ENCODE measurements at places on chromosomes 4 and X. TPM values are rescaled to one million over a fixed set of nuclear protein-coding genes. Genes with fewer than 3 reads are reported as not detected.

Gene BBS12
- 6.7 TPM for polyA plus RNA-seq

Gene NLGN4X
- 1.5 TPM for polyA plus RNA-seq

Gene UGT8
- 11.5 TPM for polyA plus RNA-seq

Gene NAA15
- 32.2 TPM for polyA plus RNA-seq

- DNase-seq: no peak
These were observed 180.3 kb upstream of the KLHL4 start for GRCh38 chrX:87337267-87337666.

DNA sequence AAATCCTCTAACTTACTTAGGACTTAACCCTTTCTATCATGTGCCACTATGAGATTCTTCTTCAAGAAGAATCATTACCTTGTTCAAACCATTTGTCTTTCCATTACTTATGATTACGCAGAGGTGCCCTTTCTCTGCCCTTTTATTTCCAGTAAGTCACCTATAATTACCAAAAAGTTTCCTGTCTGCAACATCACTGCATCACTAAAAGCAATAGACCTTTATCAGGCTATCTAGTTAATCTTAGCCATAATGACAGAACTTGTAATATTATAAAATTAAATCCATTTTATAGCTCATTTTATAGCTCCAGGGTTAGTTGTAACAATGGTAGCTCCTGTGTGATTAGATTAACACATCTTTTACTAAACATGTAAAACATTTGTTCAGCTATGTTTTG is 673.6 kb upstream of the PITX2 start:
- no peak for DNase-seq

DNA sequence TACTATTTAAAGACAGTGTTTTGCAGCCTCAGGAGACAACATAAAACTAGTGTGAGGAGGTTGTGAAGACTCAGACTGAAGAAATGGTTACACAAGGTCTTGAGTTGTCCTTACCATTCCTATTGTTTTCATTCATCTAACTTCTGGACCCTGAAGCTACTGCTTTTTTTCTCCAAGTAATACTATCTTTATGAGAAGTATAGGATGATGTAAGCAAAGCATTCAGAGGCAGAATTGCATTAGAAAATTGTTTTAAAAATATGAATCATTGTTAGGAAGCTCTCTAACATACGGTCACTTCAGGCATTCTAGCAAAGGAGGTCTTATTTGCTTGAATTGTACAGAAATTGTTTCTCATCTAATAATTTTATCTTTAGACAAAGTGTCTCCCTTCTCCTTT is 357.8 kb downstream of the TLL1 start:
- DNase-seq: no peak
